ENCODE measurements at places on chromosomes 1 and 21.

- no peak for DNase-seq
Observed at GRCh38 chr1:175493321-175494010, 249.9 kb downstream of the TNR start.

DNA sequence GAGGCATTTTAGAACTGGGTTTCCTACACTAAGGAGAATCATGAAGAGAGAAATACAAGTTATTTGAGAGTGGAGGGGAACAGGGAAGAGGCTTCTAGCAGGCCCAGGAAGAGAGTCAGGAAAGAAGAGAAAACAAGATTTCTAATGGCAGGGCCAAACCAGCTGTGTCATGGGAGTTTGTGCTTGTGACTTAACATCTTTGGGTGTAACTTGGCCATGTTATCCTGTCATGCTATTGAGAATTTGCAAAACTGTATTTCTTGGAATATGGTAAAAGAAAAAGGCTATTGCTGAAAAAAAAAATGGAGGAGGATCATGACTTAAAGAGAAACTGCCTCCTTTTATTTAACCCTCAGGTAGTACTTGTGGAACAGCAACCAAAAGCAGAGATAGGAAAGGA lies 47.4 kb upstream of the TNFSF18 start:
- no peak for DNase-seq

DNA sequence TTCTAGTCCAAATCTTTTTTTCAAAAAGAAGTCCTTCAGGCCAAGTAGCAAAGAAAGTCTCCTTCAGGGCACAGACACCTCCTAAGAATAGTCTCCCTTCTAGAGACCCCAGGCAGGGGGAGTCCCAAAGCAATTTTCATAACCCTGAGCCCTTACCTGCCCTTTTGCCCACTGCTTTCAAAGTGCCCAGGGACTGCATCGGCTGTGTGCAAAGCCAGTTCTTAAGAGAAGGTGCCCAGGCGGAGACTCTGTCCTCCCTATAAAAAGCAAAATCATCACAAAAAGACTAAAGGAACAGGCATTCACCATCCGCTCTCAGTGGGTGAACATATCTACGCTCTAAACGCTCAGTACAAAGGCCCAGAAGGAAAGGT lies 32.2 kb downstream of the ELK4 start:
- no peak for DNase-seq

DNA sequence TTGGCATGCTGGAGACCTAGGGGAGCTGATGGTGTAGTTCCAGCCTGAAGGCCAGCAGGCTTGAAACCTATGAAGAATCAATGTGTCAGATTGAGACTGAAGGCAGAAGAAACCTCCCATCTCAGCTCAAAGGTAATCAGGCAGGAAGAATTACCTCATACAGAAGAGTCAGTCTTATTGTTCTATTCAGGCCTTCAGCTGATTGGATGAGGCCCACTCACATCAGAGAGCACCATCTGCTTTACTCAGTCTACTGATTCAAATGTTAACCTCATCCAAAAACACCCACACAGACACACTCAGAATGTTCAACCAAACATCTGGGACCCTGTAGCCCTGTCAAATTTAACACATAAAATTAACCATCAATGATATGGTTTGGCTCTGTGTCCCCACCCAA lies 13.7 kb upstream of the CCN1 start:
- no peak for DNase-seq

All from SK-N-MC (cell line).